Activated T-cell treated with anti-CD3 and anti-CD28 coated beads, Interleukin-2, amount 50 U/mL, for 48 hours (primary cell): ENCODE measurements at places on chromosomes 7 and 10.

DNA sequence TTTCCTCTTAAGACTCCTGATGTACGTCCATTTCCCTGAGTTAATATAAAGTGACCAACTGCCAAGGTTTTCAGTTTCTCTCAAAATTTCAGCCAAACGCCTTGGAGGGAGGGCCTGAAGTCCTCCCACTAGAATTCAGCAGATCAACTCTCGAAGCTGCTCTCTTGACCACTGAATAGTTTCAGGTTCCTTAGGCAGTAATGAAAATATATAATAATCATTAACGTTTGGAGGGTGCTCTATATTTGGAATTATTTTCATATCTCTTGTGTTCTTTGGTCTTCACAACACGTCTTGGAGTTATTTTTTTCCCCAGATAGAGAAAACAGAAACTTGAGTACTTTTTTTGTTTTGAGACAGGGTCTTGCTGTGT lies 123.6 kb upstream of the SFMBT2 start:
- no peak for DNase-seq

DNA sequence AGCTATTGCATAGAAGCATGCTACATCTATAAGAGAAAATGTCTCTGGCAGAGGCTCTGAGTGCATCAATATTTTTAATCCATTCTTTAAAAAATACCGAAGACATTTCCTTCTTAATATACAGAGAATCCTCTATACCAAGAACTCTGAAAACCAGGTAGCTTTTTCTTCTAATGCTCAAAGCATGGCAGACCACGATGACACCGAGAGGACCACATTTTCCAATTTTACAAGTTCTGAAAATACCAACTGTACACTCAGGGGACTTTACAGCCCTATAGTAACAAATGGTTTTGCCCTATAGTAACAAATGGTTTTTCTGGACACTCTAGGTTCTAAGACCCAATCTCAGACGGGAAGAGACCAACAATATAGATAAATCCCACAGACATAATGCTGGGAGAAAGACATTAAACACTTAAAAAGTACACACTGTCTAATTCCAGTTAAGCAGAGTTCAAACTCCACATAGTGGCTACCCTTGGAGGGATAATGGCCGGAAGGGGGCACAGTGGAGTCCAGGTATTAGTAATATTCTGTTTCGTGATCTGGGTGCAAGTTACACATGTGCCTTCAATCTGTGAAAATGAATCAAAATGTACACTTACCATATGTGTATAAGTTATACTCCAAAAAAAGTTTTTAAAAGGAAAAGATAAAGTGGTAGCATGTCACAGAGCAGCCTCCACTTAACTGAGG lies 26.2 kb downstream of the CCDC6 start:
- DNase-seq = no peak

GRCh38 chr10:130740915-130741750 lies 570.4 kb downstream of the TCERG1L start:
- no peak for DNase-seq

GRCh38 chr7:30688718-30689221 lies 6.5 kb upstream of the CRHR2 start:
- DNase-seq = no peak

- DNase-seq = no peak
Measured at GRCh38 chr7:31933481-31933880, 136.7 kb downstream of the PDE1C start.

GRCh38 chr7:7848246-7848645 lies 120.3 kb upstream of the GLCCI1 start:
- DNase-seq = no peak

GRCh38 chr7:141103847-141104429 lies 30.1 kb downstream of the TMEM178B start:
- no peak for DNase-seq

DNA sequence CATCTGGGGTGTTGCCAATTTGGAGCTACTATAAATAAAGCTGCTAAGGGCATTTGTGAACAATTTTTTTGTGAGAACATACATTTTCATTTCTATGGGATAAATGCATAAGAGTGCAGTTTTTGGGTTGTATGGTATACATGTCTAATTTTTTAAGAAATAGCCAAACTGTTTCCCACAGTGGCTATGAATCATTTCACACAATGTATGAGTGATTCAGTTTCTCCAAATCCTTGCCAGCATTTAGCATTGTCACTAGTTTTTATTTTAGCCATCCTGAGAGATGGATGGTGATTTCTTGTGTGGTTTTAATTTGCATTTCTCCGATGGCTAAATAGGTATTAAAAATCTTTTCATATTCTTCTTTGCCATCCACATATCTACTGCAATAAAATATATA lies 105.3 kb downstream of the AMPH start:
- no peak for DNase-seq

- no peak for DNase-seq
Measured at GRCh38 chr10:80484243-80484642, 30.1 kb downstream of the TSPAN14 start.

GRCh38 chr10:66572700-66573099 lies 353.1 kb upstream of the LRRTM3 start:
- DNase-seq = no peak

GRCh38 chr10:29613791-29614190 lies 21.0 kb downstream of the SVIL start:
- no peak for DNase-seq

DNA sequence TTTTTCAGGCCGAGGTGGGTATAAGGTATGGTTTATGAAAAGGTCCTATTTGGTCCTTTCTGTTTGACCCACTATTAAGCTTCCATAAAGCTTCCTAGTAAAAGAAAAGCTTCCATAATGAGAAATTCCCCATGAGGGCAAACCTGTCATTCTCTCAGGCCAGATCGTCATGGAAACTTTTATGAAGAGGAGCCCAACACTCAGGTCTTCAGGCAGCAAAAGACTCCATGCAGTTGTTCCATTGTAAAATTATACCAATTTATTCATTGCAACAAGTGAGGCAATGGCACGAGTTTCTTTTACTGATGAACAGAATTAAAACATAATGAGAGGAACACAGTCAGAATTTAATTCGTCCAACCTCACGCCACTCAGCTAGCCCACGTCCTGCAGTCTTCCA lies 188.6 kb downstream of the MTERF1 start:
- DNase-seq = no peak

- peak; percentile 62 for DNase-seq
Measured at GRCh38 chr10:30697806-30698205, 68.3 kb upstream of the LYZL2 start.

DNA sequence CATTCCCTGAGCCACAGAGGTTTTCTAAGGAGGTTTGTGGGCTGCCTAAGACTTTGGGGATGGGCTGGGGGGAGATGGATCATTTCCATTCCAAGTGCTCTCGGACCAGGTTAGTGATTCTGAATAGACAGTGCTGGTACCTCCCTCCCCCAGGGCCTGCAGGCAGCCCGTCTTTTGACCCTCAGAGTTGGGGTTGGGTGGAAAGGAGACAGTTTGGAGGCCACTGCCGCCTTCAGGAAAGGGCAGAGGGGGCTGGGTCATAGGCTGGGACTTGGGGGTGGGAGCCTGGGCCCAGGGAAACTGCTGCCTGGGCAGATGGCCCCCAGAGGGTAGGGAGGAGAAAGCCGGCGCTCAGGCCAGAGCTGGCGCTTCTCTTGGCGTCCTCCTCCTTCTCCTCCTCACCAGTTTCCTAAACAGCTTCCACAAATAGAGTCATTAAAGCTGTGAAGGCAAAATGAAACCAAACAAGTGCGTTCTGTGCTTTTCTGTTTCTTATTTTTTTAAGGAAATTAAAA lies 4.4 kb downstream of the UNC5B start:
- no peak for DNase-seq

- DNase-seq = no peak
Measured at GRCh38 chr7:158541346-158542010, 46.1 kb downstream of the PTPRN2 start.

DNA sequence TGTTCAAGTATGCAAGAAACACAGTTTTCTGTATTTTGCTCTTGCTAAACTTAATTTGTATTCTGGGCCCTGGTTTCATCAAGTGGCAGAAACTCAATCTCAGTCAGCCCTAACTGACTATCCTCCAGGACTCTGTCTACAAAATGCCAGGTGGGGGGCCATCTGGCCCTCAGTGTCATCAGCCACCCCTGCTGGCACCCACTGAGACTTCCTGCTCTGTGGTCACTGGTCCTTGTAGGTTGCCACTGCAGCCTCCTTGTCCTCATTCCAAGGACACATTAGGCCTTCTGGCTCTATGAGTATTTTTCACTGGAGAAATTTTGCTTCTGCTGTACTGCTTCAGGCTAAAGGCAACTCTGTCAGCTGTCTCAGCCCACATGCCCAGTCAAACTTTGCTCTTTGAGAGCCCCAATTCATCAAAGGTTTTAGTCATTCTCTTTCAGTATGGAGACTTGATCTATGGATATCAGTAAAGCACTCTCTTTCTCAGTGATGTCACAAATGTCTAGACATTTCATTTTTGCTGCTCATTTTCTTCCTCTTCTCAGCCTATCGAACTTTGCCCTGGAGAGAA lies 163.6 kb downstream of the KCND2 start:
- DNase-seq = no peak
